CD4-positive, alpha-beta T cell treated with Interferon gamma for 1 hour (primary cell): ENCODE measurements at places on chromosomes 7 and 10.
A peak's percentile ranks its signal among the peaks of the same experiment; 100 is the strongest.

GRCh38 chr7:112926018-112926417, 135.8 kb upstream of the TMEM168 start:
- no peak for DNase-seq

DNA sequence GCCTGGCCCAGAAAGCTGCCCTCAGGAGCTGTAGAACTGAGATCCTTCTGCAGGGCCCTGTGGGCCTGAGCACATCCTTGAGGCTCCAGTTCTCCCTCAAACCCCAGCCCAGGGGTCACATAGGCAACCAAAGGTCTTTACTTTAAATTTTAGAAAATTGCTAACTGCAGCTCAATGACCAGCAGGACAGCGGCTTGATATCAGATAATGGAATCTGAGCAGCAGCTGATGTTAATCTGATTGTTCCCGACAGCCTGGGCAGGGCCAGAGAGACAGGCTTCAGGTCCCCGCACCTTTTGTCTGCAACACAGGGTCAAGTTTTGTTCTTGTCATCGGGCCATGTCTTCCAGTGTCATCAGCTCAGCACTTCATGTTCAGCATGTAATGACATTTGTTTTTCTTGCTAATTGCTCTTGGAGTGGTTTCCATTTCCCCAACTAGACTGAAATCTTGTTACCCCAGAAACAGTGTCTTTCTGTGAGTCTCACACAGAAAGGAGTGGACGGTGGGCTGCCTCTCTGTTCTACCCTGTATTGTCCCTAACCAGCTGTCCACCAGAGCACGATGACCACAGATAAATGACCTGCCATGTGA, 91.0 kb downstream of the PAXIP1 start:
- no peak for DNase-seq

- DNase-seq = no peak
These were observed 133.3 kb downstream of the MPP7 start for GRCh38 chr10:28169525-28169924.

DNA sequence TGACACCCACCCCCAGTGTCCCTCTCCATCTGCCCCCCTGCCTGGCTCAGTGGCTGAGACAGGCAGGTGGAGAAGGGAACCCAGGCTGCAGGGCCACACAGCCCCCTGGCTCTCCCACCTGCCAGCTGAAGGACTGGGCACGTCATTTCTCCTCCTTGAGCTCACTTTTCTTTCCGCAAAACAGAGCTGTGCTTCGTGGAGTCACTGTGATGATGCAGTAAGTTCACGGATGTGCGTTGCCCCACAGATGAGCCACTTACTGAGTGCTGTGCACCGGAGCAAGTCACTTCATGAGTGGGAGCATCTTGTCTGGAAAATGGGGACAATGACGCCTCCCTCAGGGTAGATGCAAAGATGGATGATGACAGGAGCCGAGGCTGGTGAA, 2.7 kb downstream of the OPN4 start:
- DNase-seq = no peak

DNA sequence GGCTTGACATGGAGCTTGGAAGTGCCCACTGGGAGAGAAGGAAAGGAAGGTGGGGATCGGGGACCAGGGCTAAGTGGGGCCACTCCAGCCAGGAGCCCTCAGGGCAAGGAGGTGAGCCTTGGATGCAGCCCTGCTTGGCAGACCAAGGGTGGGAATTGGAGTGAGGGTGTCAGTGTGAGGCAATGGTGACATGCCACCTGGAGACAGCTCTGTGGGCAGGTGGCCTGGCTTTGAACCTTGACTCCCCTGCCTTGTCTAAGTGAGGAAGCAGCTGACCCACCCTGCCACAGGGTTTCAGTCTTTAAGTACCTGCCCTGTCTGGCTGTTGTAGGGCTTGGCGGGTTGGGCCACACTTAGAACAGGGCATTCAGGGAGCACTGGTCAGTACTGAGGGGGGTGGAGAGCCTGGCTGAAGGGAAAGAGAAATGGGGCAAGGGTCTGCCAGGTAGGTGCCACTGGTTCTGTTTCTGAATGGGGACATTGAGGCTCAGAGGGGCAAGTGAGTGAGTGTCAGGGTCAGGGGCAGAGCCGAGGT, 4.8 kb downstream of the RAMP3 start:
- no peak for DNase-seq

DNA sequence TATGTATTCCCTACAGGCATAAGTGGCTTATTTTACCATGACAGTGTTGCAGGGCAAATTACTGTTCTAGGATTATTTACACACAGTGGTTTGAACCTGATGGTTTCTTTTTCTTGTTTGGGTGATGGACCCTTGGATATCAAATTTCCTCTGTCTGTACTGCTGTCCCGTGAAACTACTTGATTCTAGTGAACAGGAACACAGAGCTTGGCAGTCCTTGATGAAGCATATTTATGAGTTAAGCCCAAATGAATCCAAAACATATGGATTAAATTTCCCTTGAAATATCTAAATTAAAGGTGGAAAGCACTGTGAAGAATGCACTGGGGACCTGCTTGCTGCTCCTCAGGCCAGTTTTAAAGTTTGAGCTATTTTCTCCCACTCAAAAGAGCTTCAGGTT, 635.3 kb downstream of the INHBA start:
- DNase-seq = no peak

- no peak for DNase-seq
These were observed 500.5 kb downstream of the PHTF2 start for GRCh38 chr7:78299088-78299487.

- DNase-seq = no peak
These were observed 4.9 kb downstream of the CPA4 start for GRCh38 chr7:130297628-130298543.

GRCh38 chr7:128783143-128783861, 7.7 kb upstream of the OPN1SW start:
- no peak for DNase-seq

- no peak for DNase-seq
These were observed 28.3 kb upstream of the AFAP1L2 start for GRCh38 chr10:114432566-114433093.

DNA sequence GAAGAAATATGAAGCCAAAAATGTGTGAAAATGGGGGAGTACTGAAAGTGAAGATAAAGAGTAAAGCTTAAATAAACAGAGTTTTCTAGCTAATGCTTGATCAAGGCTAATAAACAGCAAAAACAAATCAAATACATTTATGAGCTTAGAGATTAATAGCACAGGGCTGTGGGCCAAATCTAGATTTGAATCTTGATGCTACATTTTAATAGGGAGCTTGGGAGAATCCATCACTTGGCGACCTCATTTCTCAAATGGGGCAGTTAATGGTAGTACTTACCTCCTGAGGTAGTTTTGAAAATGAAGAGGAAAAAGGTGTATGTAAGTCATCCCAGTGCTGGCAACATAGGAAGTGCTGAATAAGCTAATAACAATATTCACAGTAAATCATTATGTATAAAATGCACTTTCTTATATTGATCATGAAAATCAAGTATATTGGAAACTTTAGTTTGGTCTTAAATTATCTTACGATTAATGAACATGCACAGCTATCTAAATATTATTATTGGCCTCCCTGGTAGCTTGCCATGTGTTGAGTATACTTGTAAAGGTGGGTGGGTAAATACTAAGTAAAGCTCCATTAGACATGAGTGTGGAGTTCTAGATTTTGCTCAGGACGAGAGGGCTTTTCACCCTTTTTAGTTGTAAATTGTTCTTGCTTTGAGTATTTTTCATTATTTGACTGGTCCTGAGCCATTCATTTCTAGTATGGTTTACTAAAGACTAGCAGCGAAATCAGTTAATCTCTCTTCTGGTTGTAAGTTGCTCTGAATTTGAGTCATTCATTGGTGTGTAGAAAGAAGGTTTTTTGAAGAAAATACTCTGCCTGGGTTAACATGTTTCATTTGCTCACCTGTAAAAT, 5.1 kb downstream of the BICC1 start:
- no peak for DNase-seq

- no peak for DNase-seq
These were observed 56.1 kb downstream of the PAPSS2 start for GRCh38 chr10:87715552-87716347.

DNA sequence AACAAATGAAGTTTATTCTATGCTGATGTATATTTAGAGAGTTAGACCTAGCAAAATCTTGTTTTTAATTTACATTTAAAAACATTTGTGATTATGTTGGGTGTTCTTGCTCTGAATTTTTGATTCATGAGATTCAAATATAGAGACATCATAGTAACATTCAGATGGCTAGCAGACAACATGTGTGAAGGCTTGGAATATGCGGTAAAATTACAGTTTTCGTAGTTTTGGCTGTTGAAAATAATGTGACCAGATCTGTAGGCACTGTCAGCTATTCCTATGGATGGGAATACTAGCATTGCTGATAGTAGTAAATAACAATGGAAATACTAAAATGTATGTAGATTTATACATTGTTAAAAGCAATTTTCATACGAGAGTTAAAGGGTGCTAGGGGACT, 131.9 kb downstream of the KAT6B start:
- no peak for DNase-seq

- no peak for DNase-seq
These were observed 138.8 kb downstream of the JCAD start for GRCh38 chr10:29920408-29921070.

GRCh38 chr7:42065942-42066341, 171.1 kb downstream of the GLI3 start:
- no peak for DNase-seq

DNA sequence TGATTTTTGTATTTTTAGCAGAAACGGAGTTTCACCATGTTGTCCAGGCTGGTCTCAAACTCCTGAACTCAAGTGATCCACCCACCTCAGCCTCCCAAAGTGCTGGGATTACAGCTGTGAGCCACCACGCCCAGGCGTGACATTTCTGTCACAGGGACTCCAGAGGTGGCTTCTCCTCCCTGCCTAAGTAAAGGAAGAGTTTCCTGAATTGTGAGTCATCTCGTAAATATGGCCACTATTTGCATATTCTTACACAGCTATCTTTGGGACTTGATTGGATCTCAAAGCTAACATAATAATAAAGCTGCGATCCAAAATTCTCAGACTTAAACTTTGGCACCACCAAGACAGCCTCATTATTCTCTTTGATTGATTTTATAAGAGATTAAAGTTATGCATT, 50.1 kb downstream of the ADARB2 start:
- DNase-seq = no peak

GRCh38 chr7:154394804-154395203, 342.6 kb downstream of the DPP6 start:
- DNase-seq = no peak

GRCh38 chr7:45482451-45482850, 91.7 kb upstream of the ADCY1 start:
- DNase-seq = no peak

DNA sequence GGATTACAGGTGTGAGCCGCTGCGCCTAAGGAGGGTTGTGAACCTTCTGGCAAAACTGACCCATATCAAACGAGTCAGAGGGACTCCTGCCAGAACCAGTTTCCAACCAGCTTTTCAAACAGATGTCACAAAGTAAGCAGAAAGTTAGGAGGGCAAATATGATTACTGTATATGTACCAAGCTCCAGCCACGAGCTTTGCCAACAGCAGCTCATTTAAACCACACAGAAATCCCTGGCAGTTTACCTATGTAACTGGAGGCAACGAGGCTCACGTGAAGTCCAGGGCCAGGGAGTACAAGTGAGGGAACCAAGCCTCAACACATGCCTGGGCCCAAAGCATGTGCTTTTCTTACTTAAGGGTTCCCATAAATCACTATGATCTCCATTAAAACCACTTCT, 12.5 kb upstream of the DAGLB start:
- no peak for DNase-seq

DNA sequence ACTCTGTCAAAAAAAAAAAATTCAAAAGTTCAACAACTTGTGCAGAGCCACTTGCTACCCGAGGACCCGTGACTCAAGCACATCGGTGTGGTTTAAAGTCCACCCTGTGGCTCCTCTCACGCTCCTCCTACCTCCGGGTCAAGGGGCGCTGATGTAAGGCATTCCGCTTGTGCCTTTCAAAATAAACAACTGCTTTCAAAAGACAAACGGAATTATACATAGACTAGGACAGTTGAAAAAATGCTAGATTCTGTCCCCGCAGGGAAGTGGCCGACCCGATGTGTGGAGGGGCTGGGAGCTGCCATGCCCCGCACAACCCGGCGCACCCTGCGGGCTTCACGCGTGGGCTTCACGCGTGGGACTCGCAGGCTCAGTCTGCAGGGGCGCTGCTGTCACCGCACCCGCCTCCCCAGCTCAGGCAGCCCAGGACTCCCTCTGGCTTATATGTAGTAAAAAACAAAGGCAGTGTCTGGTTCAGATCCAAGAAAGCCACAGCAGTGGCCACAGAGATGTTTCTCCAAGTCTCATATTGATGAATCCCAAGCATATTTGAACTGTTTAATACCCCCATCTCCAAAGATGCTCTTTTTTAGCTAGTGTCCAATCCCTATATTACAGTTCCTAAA, 239.7 kb upstream of the INHBA start:
- no peak for DNase-seq

DNA sequence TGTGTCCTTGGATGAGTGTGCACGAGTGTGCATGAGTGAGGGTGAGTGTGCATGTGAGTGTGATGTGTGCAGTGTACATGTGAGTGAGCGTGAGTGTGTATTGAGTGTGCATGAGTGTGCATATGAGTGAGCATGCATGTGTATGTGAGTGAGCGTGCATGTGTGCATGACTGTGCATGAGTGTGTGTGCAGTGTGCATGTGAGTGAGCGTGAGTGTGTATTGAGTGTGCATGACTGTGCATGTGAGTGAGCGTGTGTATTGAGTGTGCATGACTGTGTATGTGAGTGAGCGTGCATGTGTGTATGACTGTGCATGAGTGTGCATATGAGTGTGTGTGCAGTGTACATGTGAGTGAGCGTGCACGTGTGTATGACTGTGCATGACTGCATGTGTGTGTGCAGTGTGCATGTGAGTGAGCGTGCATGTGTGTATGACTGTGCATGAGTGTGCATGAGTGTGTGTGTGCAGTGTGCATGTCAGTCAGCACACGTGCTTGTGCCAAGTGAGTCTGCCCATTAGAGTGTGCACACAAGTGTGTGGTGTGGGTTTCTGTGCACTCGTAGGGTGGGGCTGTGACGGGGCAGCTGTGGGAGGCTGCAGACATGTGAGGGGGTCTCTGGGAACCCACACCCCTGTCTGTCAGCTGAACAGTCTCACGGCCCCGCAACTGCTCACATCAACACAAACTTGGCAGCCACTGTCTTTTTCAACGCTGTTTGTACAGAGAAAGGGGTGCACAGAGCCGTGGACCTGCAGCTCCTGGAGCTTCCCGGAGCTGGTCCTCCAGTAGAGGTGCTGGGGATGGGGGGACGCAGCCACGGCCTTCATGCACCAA, 14.8 kb downstream of the FOXL3 start:
- DNase-seq = no peak

GRCh38 chr7:74498996-74499834, 45.5 kb downstream of the GTF2IRD1 start:
- DNase-seq = no peak

DNA sequence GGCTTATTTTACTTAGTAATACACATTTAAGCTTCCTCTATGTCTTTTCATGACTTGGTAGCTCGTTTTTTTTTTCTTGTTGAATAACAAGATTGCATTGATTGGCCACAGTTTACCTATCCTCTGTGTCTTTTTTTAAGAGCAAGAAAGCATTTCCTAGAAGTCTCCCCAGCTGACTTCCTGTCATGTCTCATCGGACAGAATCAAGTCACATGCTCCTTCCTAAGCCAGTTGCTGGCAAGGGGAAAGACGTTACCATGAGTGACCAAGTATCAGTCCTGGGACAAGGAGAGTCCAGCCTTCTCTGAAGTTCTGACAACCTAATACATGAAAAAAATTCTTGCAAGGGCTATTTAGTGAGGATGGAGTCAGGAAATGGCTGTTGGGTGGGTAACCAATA, 24.9 kb upstream of the SFRP5 start:
- DNase-seq = peak; percentile 24

GRCh38 chr7:118280319-118281012, 56.0 kb downstream of the ANKRD7 start:
- no peak for DNase-seq
